ENCODE measurements at places on chromosomes 2 and 18.

DNA sequence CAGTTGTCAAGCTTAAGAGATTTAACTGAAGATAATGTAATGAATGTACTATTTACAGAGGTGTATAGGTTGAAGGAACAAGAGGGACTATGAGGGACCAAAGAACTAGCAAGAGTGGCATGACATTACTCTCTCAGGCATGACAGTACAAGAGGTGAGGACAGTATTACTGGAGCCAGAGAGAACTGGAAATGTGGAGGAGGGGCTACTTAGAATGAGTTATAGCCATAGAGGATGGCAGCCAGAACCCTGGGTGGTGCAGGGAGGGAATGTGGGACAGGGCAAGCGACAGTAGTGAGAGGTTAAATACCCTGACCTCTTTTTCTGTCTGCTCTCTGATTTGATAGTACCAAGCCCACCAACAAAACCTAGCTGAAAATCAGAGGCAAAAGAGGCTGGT lies 122.6 kb upstream of the UGP2 start:
- no peak for DNase-seq

- no peak for DNase-seq
Measured at GRCh38 chr2:109663721-109664120, 49.6 kb downstream of the SOWAHC start.

- DNase-seq = no peak
Measured at GRCh38 chr2:238561230-238561629, 134.5 kb downstream of the ASB1 start.

DNA sequence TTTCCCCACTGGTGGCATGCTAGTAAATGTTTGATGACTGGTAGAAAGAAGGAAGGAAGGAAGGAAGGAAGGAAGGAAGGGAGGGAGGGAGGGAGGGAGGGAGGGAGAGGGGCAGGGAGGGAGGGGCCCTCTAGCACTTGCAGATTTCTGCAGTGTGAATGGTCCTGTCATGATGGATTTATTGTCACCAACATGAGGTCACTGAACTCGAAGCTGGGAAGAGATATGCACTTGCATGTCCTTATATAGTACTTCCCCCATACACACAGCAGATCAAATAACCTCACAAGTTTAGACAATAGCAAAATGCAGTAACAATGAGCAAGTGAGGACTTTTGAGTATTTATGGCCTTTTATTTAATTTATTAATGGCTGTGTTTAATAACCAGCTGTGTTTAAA lies 44.5 kb upstream of the CXCR4 start:
- DNase-seq = no peak

DNA sequence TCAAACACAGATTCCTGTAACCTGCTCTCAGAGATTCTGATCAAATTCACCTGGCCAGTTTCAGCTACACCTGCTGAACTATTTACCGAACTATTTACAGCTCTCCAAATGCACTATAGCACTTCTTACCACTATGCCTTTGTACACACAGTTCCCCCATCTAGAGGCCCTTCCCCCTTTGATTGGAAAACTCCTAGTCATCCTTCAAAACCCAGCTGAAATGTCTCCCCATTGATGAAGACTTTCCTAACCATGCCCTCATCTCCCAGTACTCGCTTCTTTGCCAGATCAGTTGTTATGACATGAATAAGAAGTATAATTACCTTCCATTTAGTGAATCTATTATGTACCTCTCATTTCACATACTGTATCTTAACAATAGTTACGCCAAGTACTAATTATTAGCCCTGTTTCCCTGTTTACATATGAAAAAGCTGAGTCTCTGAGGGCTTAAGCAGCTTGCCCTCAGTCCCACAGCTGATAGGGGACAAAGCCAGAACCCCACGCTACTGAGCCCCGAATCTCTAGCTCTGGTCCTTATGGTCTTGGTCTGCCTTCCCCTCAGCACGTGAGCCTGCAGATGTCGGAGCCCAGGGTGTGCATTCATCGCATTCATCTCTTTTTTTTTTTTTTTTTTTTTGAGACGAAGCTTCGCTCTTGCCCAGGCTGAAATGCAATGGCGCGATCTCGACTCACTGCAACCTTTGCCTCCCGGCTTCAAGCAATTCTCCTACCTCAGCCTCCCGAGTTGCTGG lies 64.7 kb upstream of the ASAP2 start:
- DNase-seq = no peak

DNA sequence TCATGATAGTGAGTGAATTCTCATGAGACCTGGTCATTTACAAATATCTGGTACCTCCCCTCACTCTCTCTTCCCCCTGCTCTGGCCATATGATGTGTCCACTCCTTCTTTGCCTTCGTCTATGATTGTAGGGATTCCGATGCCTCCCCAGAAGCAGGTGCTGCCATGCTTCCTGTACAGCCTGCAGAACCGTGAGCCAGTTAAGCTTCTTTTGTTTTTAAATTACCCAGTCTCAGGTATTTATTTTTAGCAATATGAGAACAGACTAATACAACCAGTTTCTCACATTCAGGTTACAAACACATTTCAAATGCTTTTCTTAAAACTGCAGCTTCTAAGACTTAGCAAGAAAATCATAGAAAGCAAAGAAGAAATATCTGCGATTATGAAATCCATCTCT lies 321.2 kb upstream of the CDH7 start:
- no peak for DNase-seq

DNA sequence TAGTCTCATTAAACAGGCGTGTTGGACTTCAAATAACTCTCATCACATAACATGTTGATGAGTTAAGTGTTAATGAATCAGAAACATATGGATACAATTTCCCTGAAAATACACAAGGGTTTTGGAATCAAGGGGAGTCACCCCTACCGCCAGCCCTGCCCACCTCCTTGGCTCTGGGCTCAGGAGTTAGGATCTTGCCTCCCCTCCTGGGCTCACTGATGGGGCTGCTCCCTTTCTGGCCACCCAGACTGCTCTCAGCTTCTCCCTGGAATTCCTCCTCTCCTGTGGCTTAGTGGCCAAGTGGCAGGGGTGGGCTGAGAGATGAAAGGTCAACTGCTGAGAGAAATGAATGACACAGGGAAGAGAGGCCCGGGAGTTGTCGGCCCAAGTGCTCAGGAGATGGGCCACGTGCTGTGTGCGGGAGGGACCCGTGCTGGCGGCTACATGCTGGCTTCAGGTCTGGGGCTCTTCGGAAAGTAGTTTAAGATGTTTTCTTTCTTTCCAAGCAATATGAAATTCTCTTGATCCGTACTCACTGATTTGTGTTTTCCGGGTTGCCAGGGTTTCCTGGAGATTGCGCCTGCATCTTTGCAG lies 55.8 kb upstream of the TNP1 start:
- no peak for DNase-seq

GRCh38 chr2:214127170-214127569 lies 283.7 kb upstream of the VWC2L start:
- DNase-seq = no peak

- no peak for DNase-seq
Measured at GRCh38 chr2:71925268-71926088, 222.2 kb downstream of the CYP26B1 start.

DNA sequence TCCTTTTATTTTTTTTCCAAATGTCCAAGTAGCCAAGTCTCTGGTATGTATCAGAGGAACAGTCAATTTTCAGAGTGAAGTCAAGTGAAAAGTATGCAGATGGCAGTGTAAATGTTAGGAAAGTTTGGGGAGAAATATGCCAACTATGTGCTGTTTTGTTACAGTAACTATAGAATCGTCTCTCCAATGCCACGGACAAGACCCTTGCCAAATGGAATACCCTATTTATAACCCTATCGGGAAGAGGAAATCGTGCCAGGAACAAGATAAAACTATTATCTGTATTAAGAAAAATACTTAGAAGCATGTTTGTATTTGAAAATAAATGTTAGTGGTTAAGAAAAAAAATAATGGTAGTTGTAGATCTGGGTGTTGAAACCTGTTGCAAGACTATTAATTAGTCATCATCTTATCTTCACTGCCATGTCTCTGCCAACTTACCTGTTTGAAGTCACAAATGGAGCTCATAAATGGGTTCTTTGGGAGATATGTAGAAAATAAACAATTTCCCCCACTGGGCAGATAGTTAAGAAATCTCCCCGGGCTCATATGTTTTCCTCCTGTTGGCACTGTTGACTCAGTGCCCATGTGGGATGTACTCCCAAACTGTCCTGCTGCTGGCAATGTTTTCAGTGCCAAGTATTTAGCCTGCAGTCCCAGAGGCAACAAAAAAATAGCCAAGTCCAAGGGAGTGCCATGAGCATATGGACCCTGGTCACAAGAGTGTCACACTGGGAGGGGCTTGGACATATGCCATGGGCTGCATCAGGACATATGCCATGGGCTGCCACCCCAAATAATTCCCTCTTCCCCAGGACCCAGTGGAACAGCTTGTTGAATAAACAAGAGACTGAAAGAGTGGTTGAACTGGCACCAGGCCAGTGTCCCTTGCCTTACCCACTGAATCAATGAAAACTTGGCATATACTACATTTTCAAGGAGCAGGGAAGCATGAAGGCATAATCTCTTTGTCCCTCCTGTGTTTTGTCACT lies 366.9 kb downstream of the OSR1 start:
- no peak for DNase-seq

GRCh38 chr2:205785507-205786260 lies 103.4 kb downstream of the NRP2 start:
- DNase-seq = no peak

DNA sequence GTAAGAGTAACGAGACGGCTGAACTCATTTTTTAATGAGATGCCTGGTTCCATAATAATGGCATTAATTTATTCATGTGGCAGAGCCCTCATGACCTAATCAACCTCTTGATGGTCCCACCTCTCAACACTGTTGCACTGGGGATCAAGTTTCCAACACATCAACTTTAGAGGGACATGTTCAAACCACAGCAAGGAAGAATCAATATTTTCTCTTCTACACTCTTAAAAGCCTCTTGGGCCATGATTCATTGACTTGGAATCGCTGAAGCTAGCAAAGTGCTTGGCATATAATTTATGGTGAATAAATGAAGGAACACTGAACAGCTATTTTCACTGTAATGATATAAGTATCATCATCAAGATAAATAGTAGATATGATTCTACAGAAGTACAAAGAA lies 333.0 kb downstream of the TNS1 start:
- no peak for DNase-seq

DNA sequence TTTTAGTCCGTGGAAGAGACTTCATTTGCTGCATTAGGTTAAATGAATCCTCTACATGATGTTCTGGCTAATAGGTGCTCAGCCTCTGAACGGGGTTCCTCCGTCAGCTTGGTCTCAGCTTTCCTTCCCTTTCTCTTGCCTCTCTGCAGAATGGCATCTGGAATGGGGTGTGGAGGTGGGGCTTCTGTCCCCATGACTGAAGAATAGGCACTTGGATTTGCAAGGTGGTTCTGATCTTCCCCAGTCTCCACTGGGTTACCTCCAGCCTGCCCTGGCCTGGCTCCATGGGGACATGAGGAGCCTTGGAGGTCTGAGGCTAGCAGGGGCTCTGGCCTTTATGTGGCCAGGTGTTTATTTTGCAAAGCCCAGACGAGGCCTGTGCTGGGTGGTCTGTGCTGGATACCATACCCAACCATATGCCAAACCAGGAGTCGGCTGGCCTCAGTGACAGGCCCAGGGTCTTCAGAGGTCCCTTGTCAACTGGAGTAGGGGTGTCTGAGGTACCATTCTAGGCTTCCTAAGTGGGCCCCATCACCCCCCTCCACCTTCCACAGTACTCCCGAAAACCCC lies 28.2 kb upstream of the LAPTM4A start:
- no peak for DNase-seq

- no peak for DNase-seq
Measured at GRCh38 chr18:48953104-48953706, 2.4 kb upstream of the SMAD7 start.

DNA sequence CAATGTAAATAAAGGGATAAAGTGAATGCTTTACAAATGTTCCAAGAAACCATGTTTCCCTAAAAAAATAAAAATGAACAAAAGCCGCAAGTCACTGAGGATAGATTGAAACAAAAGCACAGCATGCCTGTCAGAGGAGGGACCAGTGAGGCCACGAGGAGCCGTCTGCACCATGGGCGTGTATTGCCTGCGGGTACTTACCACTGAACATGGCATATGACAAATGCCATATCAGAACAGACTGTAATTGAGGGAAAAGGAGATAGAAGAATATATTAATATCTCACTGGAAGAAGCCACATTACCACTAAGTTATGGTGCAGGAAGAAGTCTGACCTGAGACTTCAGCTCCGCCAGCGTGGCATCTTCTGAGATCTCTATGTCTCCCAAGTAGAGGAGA lies 75.8 kb downstream of the USP40 start:
- no peak for DNase-seq

- no peak for DNase-seq
Measured at GRCh38 chr2:134323777-134324176, 69.9 kb downstream of the MGAT5 start.

DNA sequence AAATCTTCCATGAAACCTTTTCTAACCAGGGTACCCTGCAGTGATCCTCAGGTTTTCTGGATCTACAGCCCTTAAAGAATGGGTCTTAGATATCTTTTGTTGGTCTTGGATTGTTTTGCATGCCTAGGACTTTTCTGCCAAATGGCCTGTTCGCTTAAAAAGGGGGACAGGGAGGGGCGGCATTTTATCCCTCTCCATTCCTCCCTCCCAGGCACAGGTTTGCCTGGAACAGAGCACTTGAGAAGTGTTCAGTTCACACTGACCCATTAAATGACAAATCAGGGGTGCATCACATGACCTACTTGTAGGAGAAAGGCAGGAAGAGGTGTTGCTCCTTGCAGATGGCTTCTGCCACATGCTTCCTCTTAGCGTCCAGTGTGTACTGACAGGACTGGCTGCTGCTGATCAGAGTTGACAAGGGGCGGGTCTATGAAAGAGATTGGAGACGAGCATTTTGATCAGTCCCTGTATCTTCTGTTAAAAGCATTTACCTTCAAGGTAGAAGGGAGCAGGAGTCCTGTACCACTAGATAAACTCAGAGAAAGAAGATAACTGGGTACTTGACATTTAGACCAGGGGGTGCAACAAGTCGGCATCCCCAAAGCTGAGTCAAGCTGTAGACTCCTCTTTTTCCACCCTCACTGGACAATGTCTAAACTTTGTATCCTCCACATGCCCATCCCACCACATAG lies 8.4 kb downstream of the APOB start:
- no peak for DNase-seq

GRCh38 chr18:47345291-47345690 lies 93.8 kb upstream of the SKOR2 start:
- no peak for DNase-seq

DNA sequence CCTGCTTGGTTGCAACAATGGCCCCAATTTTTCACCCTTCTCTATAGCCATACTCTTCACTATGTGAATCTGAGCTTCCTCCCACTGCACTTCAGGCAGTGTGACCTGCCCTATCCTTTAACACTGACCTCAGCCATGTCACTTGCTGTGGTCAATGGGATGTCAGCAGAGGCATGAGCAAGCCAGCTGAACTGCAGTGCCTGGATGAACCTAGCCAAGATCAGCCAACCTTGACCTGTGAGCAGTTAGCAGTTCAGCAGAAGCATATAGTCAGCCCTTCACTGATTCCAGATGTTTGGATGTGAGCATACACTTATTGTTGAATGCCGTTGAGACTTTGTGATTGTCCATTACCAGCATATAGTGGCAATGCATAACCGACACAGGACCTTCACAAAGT lies 63.4 kb upstream of the BOD1L2 start:
- no peak for DNase-seq

GRCh38 chr2:52558265-52558664 lies 1209.3 kb upstream of the CHAC2 start:
- DNase-seq = no peak

GRCh38 chr2:207746131-207746530 lies 23.6 kb downstream of the FZD5 start:
- DNase-seq = peak; percentile 29

GRCh38 chr18:63098018-63098981 lies 221.3 kb downstream of the BCL2 start:
- DNase-seq = no peak
